ENCODE measurements at places on chromosomes 7 and 10.

DNA sequence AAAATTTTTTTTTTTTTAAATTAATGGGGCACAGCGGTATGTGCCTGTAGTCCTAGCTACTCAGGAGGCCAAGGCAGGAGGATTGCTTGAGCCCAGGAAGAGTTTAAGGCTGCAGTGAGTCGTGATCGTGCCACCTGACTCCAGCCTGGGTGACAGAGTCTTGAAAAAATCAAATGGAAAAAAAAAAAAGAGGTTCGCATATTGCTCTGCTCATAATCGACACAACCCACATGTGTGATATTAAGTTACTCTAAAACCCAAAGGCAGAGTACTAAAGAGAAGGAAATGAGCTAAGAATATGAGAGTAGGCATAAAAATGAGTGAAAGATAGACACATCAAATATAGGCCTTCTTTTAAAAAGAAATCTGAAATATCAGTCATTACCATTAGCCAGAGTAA is 66.3 kb downstream of the IGF2BP3 start:
- no peak for DNase-seq

- DNase-seq = peak; percentile 60
Measured at GRCh38 chr7:128405471-128406313, 4.1 kb downstream of the IMPDH1 start.

- no peak for DNase-seq
Measured at GRCh38 chr10:18793951-18794350, 134.7 kb downstream of the ARL5B start.

GRCh38 chr10:12614177-12614995 is 265.0 kb downstream of the CAMK1D start:
- DNase-seq = no peak

DNA sequence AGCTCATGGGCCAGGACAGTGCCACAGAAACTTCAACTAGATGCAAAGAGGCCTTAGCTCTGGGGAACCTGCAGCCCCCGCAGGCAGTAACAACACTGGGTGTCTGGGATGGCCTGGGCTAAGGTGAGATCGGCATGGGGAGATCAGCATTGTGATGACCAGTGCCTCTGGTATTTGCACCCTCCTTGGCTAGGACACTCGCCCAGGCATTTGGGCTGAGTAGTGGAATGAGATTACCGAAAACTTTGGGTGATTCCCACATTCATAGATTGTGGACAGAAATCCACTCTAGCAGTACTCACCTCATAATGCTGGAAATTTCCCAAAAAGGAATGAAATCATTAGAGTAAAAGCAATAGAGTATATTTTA is 70.6 kb upstream of the ZMIZ2 start:
- no peak for DNase-seq

- DNase-seq = no peak
Measured at GRCh38 chr7:65454469-65454868, 80.8 kb downstream of the ZNF92 start.

DNA sequence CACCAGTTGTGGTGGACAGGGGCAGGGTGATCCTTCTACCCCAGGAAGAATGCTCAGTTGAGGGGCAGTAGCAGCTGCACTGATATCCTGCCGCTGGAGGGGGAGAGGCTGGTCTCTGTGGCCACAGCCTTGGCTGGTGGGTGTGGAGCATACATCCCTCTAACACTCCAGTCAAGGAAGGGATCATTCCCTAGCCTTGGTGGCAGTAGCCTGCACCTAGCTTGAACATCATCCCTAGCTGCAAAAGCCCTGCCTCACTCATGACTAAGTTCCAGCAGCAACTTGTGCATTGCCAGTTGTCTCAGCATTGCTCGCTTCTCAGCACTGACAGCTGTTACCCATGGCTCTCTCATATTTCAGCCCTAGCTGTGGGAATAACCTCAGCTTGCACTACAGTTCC is 688.9 kb upstream of the POT1 start:
- no peak for DNase-seq

- no peak for DNase-seq
Measured at GRCh38 chr10:117462816-117463544, 79.6 kb upstream of the EMX2 start.

DNA sequence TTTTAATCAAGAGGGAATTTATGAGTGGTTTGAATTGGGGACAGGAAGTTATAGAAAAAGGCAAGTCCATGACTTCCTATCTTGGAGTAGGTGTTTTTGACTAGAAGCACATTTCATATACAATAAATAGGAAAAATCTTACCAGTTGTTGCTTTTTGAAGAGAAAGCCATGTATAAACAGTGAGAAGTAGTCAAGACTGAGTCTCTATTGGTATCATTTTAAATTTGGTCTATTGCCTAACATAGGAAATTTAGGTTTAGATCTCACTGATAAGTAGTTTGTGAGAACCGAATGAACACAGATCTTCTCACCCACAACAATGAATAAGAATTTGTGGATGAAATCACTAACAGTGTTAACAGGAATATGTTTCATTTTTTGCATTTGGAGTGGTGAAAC is 387.2 kb downstream of the BBS9 start:
- DNase-seq = no peak

- no peak for DNase-seq
Measured at GRCh38 chr7:2438775-2439174, 35.4 kb downstream of the CHST12 start.

GRCh38 chr10:62689712-62690111 is 114.8 kb upstream of the ADO start:
- DNase-seq = no peak

DNA sequence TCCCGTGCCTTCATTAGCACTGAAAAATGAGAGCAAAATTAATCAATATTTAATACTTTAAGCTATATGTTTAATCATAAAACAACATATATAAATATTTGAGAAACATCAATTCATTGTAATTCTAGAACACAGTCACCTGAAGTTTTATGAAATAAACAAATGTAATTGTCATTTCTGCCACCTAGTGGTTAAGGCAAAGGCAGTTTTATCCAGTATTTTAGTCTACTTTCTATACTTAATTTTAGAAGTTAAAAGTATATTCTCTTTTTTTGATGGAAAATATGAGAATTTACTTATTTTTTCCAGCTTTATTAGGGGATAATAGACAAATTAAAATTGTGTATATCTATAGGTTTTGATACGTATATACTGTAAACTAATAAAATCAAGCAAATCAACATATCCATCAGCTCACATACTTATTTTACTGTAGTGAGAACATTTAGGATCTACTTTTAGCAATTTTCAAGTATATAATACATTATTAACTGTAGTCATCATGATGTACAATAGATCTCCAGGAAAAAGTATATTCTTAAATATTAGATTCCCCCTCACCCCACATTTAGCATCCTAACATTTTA is 16.9 kb downstream of the PCGF6 start:
- DNase-seq = no peak

DNA sequence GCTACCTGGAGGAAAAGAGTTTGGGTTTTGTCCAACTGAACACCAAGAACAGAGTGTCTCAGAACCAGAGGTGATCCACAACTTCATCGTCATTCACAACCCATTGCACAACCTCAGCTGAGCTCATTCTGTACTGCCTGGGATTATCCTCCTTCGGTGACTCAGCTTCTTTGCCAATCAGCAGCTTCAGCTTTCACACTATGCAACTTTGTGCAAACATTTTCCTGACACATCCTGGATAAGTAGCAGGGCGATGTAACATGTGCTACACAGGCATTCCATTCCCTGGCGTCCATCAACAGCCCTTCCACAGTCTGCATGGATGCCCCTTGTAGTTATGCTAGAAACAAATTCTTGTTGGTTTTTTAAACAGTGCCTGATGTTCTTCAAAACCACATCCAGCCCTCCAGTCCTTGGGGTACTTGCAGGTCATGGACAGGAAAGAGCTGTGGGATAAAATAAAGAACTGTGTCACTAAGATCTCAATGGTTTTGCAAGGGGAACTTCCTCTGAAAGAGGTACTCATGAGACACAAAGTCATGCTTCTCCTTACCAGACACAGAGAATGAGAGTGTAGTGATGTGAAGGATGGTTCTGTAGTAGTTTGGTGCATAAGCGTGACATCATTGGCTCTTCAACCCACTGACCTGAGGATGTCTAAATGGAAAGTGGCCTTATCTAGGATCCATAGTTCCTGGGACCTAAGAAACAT is 478.5 kb downstream of the KIF20B start:
- no peak for DNase-seq

DNA sequence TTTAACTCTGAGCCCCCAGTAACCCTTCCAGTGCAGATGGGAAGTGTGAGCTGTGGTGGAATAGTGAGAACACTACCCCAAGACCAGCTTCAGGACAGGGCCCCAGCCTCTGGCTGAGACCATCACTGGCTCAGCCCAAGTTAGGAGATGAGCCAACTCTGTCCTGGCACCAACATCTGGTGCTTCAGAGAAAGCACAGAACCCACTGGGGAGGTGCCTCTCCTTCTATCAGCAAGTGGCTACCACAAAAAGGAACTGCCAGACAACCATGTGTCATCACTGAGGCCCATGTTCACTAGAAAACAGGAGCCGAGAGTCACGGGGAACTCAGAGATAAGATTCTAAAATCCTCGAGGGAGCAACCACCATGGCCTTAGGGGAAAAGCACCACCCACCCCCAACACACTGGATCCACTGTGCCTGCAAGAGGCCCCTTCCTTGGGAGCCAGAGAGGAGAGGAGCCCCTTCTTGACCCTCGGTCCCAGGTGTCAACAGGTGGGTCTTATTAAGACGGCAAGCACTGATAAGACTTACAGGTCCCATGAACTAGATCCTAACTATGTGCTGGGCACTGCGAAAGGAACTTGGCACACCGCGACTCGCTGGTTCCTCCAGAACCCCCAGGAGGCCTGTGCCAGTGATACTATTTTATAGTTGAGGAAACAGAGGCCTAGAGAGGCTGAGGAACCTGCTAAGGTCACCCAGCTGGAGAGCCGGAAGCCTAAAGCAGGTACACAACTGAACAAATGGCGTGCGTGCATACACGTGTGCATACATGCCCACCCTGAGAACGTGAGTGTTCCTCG is 102.7 kb downstream of the FAM53B start:
- peak; percentile 65 for DNase-seq

DNA sequence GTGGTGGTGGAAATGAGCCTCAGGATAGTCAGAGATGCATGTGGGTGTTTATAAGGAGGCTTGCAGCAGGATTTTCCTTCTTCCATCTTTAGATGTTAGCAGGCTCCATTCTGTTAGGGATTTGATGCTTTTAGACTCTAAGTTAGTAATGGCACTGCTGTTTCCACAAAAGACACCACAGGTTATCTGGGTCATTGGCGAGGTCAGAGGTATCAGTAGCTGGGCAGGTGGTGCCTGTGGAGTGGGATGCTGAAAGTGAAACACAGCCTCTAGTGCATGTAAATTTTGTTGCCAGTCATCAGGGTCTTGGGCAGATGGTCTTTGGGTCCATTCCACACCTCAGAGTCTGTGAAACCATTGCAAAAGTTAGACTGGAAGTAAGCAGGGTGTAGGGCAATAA is 833 bp upstream of the PAX4 start:
- no peak for DNase-seq

DNA sequence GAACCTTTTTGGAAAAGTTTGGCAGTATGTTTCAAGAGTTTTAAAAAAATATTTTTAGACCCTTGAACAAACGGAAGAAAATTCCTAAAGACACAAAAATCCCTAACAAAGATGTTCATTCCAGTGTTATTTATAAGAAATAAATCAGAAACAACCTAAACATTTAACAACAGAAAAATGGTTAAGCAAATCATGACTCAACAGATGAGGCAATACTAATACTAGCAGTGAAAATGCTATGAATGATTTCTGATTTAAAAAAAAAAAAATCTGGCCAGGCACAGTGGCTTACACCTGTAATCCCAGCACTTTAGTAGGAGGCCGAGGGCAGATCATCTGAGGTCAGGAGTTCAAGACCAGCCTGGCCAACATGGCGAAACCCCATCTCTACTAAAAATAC is 61.0 kb downstream of the ARHGAP12 start:
- DNase-seq = no peak

GRCh38 chr10:110812583-110812982 is 59.1 kb upstream of the PDCD4 start:
- no peak for DNase-seq

- no peak for DNase-seq
Measured at GRCh38 chr7:1542841-1543747, 12.6 kb downstream of the MAFK start.

DNA sequence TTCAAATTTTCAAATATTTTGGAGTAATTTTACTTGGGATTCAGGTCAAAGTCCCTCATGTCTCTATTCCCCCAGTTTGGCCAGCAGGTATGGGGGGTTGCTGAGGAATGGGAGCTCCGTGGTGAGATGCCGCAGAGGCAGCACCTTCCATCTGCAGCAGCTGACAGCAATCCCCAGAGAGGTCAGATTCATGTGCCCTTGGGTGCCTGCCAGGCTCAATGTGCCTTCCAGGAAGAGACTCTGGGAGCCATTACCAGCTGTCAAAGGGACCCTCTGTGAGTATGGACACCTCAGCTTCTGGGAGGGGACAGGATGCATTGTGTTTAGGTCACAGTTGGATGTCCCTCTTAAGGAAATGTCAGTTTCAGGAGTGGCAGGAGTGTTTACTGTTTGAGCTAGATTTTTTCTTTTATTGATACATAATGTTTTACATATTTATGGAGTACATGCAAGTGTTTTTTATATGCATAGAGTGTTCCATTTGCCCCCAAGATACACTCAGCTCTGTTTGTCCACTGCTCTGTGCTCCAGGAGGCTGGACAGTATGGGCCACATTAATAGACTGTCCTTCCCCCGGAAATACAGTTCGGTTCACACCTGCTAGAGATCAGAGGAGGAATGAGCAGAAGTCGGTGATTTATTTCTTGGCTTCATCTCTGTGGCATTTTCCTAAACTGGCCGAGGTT is 75.3 kb upstream of the GRB10 start:
- no peak for DNase-seq

DNA sequence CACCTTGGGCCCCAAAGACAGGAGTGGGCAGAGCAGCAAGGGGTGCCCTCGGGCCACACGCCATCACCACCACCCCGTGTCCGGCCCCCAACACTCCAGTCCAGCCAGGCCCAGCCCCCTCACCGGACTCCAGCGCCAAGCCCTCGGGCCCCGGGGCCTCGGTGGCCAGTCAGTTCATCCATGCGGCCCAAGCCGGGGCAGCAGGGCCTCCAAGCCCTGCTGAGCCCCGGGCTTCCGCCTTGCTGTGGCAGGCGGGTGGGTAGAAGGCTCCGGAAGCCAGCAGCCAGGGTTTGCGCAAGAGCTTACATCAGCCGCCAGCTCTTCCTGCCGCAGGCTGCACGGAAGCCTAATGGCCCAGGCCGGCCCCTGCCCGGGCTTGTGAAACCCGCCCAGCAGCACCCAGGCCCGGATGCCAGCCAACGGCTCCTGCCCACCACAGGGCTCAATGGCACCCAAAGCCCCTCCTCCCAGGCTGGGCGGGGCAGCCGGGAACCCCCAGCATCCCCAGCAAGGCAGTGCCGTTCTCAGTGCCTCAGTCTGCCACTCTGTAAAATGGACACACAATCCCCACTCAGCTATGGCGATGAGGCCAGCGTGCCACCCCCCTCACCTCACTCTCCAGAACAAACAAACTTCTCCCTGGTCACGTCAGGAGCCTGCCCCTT is 26.5 kb downstream of the TNRC18 start:
- peak; percentile 97 for DNase-seq

- no peak for DNase-seq
Measured at GRCh38 chr7:21903020-21903786, 42.5 kb downstream of the CDCA7L start.
